ENCODE measurements at places on chromosomes 2 and 18.

- no peak for DNase-seq
Observed at GRCh38 chr18:52869349-52869923, 529.4 kb downstream of the DCC start.

DNA sequence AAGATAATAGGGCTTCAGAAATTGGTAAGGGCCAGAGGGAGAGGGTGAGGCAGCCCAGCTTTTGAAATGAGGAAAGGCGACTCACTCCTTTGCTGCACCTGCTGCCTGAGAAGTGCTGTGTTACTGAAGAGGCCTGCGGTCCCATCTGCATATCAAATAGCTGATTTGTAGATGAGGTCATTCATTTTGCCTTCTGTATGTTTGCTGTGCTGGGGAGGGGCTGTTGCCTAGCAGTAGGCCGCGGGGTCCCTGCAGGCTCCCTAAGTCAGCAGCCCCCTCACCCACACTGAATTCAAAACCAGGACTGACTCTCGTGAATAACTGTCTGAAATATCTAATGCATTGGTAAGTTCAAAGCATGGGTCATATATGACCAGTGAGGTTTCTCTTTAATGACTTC lies 377.2 kb downstream of the SOX11 start:
- no peak for DNase-seq

GRCh38 chr18:58570360-58571064 lies 58.4 kb downstream of the ALPK2 start:
- DNase-seq: no peak

GRCh38 chr18:7646174-7646886 lies 79.2 kb downstream of the PTPRM start:
- DNase-seq: no peak

DNA sequence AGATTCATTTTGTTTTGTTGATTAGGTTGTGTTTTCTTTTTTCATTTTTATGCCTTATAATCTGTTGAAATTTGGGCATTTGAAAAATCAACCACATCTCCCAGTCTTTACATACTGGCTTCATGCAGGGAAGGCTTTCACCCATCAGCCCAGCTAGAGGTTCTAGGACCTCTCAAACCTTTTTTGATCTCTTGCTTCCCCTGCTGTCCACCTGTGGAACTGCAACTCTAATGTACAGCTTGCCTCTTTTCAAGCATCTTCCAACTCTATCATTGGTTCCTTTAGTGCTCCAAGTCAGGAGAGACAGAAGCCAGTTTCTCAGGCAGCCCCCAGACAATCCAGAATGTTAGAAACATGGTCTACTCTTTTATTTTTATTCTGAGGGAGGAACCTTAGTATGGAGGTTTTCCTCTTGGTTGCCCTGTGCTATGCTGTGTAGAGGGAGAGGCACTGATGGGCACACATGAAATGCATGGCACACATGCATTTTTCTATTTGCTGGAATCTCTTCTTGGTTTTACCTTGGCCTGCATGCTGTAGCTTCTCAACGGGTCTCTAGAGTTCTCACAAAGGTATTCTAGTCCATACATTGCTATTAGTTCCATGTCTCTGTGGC lies 107.2 kb upstream of the L3MBTL4 start:
- DNase-seq: no peak

- no peak for DNase-seq
Observed at GRCh38 chr2:226609366-226609765, 190.3 kb downstream of the IRS1 start.

- DNase-seq: no peak
Observed at GRCh38 chr2:61109291-61109690, 43.6 kb downstream of the SANBR start.

DNA sequence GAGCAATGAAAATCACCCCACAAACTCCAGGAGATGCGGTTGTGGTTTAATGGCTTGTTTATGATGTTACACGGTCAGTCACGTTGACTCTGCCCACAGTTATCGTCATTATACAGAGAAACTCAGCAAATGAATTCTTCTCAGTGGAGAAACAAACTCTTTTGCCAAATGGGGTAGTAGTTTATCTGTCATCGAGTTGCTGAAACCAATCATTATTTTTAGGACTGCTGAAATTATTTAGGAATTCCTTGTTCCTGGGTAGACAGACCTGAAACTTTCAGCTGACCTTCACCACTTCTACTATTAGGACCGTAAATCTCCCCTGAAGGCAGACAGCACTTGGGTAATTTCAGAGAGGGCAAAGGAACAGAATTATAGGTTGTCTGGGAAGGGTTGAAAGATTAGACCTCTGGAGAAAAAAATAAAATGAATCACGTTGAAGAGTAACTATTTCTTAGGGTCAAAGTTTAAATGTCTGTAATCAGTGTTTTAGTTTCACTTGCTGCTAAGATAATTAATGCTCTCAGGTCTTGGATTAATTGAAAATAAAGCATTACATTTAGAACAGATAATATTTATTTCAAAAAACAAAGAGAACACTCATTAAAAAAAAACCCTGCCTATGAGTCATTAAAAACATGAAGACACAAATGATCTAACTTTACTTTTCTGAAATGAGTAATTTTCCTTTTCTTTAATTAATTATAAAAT lies 52.1 kb upstream of the LYPD6 start:
- DNase-seq: no peak

Data from activated T-cell treated with anti-CD3 and anti-CD28 coated beads for 1 hour (primary cell).